EH (cell line): ENCODE measurements at places on chromosomes 2 and 18.

- DNase-seq: peak; percentile 74
Measured at GRCh38 chr2:68832233-68832869, 38.8 kb downstream of the BMP10 start.

GRCh38 chr2:119407430-119408220, 24.0 kb upstream of the TMEM37 start:
- peak; percentile 61 for DNase-seq

GRCh38 chr2:206084870-206085741, 868 bp downstream of the INO80D start:
- DNase-seq: peak; percentile 37

DNA sequence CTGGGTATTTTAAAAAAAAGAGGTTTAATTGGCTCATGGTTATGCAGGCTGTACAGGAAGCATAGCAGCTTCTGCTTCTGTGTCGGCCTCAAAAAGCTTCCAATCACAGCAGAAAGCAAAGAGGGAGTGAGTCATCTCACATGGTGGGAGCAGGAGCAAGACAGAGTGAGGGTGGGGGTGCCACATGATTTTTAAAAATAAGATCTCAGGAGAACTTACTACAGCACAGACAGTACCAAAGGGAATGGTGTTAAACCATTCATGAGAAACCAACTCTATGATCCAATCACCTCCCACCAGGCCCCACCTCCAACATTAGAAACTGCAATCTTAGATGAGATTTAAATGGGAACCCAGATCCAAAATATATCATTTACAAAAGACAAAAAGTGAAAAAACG, 14.6 kb downstream of the ZNF519 start:
- no peak for DNase-seq

DNA sequence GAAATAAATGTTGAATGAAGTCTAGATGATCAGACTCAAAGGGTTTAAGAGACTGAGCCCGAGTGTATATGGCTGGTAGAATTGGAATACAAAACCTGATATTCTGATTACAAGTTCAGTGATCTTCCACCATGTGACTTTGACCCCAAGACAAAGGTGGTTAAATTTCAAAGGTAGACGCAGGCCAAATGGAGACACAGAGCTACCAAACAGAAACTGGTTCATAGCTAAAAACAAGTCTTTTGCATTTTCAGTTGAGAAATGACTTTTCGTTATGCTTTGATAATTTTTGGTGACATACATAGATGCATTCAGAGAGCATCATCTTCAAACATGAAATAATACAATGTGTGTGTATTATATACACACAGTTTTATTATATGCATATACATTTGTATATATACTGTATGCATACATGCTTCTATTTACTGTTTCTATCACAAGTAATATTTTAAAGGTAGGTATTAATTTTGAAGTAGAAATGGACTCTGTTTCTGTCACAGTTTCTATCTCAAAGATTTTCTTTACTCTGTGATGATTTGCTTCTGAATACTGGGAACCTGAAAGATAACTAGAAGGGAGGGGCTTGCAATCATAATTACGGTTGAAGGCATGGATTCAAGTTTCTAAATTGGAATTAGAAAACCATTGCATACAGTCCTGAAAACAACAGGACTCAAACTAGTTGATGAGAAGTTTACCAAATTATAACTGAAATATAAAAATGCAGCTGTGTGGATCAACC, 142.3 kb downstream of the ABCA12 start:
- DNase-seq: no peak

DNA sequence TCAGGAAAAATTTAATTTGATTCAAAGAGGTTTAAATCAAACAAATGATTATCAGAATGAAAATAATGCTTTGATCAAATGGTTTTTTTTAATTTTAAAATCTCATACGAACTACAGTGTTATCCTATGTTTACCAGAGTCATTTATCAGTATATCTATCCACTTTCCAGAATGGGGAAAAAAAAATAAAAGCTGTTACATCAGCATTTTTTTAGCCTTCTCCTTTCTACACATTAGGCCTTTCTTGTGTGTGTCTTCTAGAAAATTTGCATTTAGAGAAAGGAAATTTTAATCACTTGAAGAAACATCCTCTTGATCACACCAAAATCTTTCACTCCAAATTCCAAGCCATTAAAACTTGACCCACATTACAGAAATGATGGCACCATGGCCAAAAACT, 608.9 kb upstream of the ID2 start:
- no peak for DNase-seq

DNA sequence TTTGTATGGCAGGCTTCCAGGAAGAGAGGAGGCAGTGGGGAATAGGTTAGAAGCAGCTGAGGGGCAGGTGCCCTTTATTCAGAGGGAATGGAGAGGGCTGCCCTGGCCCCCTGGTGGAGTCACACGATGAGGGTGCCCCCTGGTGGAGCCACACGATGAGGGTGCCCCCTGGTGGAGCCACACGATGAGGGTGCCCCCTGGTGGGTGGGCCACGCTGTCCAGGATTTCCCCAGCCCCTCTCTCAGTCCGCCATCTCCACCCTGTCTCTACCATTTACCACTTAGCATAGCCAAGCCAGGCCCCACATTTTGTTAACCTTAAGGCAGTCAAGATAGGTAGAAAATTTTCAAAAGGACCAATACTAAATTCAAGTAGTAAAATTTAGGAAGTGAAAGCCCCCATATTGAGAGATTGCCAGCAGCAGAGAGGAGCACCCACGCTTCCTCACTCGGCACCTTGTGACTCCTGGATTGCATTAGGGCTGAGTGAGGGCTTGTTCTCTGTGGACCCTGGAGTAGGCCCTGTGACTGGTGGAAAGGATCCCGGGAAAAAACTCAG, 10.4 kb upstream of the FAM228A start:
- peak; percentile 22 for DNase-seq

DNA sequence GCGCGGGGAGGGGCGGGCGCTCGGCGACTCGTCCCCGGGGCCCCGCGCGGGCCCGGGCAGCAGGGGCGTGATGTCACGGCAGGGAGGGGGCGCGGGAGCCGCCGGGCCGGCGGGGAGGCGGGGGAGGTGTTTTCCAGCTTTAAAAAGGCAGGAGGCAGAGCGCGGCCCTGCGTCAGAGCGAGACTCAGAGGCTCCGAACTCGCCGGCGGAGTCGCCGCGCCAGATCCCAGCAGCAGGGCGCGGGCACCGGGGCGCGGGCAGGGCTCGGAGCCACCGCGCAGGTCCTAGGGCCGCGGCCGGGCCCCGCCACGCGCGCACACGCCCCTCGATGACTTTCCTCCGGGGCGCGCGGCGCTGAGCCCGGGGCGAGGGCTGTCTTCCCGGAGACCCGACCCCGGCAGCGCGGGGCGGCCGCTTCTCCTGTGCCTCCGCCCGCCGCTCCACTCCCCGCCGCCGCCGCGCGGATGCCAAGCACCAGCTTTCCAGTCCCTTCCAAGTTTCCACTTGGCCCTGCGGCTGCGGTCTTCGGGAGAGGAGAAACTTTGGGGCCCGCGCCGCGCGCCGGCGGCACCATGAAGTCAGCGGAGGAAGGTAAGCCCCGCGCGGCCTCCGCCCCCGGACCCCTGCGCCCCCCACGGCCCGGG, at the start of gene NFATC1:
Gene NFATC1, plus strand, starts transcription at position 170 of the 644 bp plus-strand sequence. Its CDS starts 295 bp downstream, at position 465.
- peak; percentile 71 for DNase-seq

GRCh38 chr18:12306752-12307700, 1.0 kb upstream of the TUBB6 start:
- peak; percentile 83 for DNase-seq

GRCh38 chr18:631560-631959, 25.9 kb upstream of the TYMS start:
- no peak for DNase-seq

DNA sequence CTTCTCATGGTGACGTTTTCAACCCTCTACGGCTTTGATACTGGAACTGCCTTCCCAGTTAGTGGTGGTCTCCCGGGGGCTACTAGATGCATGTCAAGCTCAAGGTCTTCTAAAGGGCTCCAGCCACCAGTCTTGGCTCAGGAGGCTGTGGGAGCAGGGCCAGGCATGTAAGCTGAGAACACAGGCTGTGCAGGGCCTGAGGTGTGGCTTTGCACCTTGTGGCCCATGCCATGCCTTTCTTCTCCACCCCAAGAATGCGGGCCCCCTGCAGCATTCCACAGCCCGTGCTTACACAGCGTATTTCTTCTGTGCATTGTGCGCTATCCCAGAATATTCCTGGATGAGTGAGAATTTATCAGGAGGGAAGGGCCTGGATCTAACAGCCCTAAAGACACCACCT, 144.9 kb downstream of the SEPTIN10 start:
- DNase-seq: no peak

- no peak for DNase-seq
Measured at GRCh38 chr18:56489893-56490292, 148.5 kb downstream of the TXNL1 start.

DNA sequence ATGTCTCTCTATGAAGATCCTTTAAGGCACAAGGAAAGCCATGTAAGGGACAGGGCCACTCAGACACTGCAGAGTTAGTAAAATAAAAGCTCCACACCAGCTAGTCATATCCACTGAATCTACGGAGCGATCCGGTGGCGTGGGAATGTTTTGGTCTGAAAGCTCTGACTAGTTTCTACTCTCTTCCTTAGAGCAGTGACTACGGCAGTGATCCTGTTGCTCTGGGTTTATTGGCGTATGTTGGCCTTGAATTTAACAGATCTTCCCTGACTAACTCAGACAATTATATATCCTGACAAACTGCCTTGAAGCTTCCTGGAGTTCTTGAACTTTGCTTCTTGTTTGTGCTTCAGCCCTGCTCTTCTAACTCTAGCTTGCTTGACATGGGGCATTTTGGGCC, 115.3 kb upstream of the FZD5 start:
- no peak for DNase-seq

DNA sequence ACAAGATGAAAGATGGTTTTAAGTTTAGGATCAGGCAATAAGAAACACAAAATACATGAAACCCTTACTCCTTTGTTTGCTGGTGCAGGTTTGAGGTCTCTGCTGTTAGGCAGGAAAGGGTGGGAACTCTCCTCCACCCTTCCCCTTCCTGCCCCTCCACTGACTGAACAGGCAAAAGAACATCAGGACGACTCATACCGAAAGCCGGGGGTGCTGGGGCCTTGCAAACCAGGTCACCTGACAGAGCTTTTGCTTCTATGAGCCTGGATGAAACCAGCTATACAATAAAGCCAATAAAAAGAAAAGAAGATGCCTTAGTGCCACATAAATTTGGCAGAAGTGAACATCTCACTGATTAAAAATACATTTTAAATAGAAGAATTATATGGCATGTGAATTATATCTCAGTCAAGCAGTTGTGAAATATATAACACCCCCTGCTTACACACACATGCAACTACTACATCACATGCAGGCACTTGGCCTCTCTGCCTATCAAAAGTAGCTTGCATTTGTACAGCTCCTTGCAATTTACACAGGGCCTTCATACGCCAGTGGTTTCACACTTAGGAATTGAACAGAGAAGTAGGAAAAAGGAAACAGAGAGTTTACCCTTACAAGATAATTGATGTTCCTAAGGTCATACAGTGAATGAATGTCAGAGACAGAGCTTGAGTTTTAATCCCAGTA, 215.1 kb upstream of the TRIB2 start:
- DNase-seq: peak; percentile 15

DNA sequence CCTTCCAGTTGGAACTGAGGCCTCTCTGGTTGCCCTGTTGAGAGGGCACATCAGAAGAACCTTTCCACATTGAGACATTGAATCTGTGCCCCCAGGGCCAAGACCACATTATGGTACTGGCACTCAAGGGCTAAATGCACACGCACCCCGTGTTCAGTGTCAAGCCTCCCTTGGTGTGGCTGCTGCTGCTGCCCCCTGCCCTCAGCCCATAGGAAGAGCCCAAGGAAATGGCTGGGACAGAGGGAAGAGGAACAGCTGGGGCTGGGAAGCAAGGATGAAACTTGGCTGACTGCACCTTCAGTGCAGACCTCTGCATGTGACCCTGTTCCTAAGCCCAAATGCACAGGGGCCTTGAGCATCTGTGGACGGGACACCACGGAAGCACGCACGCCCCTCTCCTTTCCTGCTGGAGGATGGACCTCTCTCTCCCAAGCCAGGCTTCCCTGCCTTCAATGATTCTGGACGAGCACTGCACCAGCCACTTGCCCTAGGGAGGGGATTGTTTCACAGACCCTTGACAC, 40.2 kb downstream of the NIFK start:
- no peak for DNase-seq

DNA sequence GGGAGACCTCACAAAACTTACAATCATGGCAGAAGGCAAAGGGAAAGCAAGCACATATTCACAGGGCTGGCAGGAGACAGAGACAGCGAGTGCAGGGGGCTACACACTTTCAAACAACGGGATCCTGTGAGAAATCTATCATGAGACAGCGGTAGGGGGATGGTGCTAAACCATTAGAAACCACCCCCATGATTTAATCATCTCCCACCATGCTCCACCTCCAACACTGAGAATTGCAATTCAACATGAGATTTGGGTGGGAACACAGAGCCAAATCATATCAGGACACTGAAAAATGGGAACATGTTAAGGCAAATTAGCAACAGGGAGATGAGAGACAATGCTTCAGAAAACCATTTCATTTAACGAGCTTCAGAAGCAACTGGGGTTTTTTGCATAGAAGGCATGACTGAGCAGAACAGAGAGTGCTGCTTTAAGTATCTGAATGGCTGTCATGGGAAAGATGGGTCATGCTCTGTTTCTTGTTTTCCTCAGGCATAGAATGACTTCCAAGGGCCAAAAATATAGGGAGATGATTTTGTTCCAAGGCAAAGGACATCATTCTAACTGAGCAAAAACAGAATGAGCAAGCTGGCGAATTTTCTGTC, 100.8 kb upstream of the MAP2 start:
- DNase-seq: no peak

- peak; percentile 12 for DNase-seq
Measured at GRCh38 chr2:29039718-29040480, 34.4 kb downstream of the PCARE start.

DNA sequence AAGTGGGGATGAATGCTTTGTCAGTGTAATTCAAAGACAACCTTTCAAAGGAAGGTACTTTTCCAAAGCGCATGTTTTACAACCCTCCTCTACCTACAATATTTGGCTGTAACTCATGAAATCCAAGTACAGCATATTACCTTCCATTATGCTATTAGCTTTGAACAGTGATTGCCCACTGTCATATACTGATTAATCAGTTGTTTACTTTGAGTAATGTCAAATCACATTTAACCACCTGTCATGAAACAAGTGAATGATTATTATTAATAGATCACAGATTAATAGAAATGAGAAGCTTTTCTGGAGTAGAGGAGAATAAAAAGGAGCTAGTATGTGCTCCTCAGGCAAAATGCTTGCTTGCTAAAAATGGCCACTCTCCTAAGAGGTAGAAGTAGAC, 150.5 kb upstream of the SMAD7 start:
- DNase-seq: no peak

DNA sequence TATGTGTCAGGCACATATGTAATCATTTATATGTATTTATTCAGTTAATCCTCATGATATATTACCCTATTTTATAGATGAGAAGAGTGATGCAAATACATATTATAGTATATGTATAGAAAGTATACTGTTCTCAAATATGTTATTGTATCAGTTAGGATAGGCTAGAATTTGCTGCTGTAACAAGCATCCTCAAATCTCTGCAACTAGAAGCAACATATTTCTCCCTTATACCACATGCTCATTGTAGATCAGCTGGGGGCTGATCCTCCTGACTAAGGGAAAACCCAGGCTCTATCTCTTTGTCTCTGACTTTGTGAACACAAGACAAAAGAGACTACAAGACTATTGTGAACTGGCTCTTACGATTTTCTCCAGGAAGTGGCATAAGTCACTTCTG, 24.8 kb upstream of the HS6ST1 start:
- DNase-seq: no peak

GRCh38 chr2:203451689-203452088, 83.4 kb downstream of the RAPH1 start:
- peak; percentile 31 for DNase-seq
